Stimulated activated CD8-positive, alpha-beta memory T cell treated with anti-CD3 and anti-CD28 coated beads, Interleukin-2, amount 100 ng/mL, for 48 hours (primary cell): ENCODE measurements at places on chromosomes 16 and 17.

- no peak for DNase-seq
Measured at GRCh38 chr17:60745544-60745943, 67.9 kb downstream of the BCAS3 start.

DNA sequence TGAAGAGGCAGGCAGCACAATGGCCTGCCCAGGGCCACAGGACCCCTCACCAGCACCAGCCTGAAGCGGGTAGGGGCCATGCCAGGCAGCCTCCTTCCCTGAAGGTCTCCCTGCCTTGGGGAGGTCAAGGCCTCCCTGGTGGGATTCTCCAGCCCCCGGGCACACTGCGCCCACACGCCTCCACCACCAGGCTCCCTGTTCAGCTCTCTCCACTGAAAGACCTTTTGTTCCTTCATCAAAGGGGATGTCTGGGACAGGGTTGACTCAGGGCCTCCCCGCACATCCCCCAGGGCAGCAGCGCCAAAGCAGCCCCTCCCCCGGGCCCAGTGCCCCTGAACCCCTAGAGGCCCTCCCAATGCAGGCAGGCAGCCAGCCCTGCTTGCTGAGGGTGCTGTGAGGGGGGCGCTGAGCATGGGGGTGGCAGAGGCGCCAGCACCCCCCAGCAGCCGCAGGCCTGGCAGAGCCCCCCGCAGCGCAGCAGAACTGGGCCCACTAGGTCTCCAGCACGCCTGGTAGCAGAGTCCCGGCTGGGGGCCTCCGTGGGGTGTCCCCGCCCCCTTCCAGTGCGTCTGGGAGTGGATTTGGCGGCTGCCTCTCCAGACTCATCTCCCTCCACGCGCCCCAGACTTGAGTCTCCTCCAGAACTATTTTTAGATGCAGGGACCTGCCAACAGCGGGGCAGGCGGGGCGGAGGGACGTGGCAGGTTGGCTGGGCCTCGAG, 13.1 kb downstream of the BCAR1 start:
- no peak for DNase-seq

- no peak for DNase-seq
Measured at GRCh38 chr16:14539631-14540030, 90.4 kb downstream of the PARN start.

DNA sequence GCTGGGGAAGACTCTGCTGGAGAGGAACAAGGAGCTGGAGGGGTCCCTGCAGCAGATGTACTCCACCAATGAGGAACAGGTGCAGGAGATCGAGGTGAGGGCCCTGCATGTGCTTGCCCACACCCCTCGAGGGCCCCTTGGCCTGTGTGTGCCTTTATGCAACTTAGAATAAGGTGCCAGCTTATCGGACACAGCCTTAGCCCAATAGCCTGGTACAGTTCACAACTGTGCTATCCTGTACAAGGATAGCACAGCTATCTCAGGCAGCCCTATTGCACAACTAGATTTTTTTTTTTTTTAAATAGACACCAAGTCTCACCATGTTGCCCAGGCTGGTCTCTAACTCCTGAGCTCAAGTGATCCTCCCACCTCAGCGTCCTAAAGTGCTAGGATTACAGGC, 12.1 kb downstream of the CDR2L start:
- DNase-seq = no peak

- DNase-seq = no peak
Measured at GRCh38 chr17:70006159-70006558, 68.9 kb upstream of the KCNJ16 start.

DNA sequence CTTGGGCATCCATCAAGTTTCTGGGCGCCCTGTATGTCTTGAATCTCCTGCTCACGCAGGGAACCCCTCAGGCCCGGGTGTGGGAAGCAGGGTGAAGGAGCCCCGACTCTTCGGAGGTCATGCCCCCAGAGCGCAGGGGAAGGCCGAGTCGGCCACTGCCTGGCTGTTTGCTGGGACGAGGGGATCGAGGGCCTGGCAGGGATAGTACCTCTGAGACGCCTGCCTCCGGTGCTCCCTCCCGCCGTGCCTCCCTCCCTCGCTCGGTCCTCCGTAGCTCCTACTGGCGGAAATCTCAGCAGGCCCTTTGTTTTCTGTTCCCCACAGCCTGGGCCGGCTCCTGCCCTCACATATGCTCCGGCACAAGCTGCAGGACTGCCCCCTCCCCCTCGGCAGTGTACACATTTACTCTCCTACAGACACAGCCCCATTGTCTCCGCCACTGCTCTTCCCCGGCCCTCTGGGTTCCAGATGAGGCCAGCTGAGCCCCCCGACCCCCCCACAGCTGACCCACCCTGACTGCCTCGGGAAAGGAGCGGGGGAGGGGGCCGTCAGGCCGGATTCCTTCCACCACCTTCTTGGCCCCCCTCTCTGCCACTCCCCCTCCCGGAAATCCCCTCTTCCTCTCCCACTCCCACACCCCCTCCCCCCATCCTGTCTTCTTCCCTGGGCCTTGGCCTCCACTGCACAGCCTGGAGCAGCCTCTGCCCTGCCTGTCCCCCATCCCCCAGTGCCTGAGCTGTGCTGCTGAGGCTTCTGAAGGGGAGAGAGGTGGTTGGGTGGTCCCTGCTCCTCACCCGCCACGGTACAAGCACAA, 1.4 kb downstream of the TRAF4 start:
- DNase-seq = no peak

GRCh38 chr17:61233991-61234750, 165.5 kb upstream of the TBX2 start:
- no peak for DNase-seq
